Kidney glomerular epithelial cell (primary cell): ENCODE measurements at places on chromosomes 12 and 14.

GRCh38 chr12:56683-57346 lies 9.8 kb upstream of the IQSEC3 start:
- no peak for DNase-seq

DNA sequence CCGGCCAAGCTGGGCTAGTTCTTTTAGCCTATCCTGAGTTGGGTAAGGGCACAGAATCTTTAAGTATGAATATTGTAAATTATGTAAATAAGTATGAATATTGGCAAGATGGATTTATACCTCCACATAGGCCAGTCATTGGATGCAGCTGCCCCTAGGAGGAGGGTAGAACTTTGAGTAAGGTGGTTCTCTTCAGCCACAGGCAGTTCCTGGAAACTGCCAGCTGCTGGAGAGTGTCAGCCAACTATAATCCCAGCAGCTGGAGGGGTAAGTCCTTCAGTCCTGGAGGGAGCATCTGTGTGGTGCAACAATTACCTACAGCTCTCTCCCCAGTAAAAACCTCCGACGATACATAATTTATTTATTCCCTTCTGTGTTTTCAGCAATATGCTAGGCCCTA lies 65.8 kb upstream of the TMPO start:
- no peak for DNase-seq

GRCh38 chr12:94025756-94026155 lies 122.6 kb upstream of the PLXNC1 start:
- no peak for DNase-seq

- peak; percentile 63 for DNase-seq
Measured at GRCh38 chr12:12612358-12612757, 682 bp downstream of the CREBL2 start.

GRCh38 chr14:22838631-22839041 lies 2.3 kb downstream of the MMP14 start:
- DNase-seq, result no peak

DNA sequence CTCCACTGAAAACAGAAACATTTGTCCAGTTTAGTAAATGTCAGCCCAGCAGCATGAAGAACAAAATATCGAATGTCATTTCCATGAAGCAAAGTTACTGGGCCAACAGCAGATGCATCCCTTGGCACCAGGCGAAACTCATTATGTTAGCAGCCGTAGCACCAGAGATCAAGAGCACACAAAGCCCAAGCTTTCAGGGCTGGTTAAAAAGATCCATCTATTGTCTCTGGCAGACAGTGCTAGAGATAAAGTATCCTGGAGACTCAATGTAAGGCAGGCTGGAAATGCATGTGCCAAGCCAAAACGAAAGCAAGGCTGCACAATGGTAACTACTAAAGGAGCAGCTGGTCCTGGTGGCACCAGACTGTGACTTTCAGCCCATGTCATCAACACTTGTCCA lies 120.3 kb upstream of the PLEKHG7 start:
- DNase-seq, result no peak

- DNase-seq, result no peak
Measured at GRCh38 chr12:115481141-115481540, 796.4 kb downstream of the MED13L start.

DNA sequence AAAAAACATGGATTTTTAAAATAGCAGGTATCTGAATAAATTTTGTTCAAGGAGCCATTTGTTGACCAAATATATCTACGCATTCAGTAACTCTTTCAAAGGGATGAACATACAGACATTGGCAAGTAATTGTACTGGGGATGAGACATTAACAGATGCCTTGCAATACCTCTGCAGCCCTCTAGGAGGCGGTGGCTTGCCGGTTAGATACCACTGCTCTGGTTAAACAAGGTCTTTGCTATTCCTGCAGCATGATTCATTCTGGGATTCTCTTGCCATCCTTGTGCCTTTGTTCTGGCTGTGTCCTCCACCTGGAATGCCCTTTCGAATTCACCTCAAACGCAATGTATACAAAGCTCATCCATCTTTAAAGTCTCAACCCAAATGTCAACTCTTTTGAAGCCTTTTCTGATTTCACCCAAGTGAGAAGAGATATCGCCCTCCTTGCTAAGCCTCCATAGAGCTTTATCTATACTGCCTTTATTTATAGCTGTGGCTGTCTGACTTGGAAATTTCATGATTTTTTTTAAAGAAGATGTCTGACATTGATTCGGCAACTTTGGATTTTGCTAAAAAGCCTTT lies 131.0 kb upstream of the SRRM4 start:
- DNase-seq, result no peak

DNA sequence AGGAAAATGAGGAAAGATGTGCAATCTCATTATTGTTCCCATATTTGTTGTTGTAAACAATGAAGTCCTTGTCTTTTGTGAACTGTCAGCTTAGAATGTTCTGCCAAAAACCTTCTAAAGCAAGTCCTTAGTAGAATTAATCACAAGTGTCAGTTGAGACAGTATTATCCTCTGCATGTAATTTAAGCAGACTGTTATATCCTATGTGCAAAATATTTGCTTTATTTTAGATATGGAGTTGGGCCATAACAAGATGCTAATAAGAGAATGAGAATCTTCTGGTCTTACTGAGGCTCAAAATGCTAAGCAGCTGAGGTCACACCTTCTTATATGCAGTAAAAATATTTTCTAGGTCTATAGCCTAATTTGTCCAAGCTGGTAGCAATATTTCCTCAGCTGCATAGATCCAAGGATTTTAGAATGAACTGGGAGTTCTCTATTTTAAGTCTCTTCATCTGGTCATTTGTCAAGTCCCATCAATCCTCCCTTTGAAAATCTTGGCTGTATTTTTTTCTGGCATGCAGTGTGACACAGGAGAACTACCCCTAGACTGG lies 222.3 kb upstream of the NAV3 start:
- no peak for DNase-seq

DNA sequence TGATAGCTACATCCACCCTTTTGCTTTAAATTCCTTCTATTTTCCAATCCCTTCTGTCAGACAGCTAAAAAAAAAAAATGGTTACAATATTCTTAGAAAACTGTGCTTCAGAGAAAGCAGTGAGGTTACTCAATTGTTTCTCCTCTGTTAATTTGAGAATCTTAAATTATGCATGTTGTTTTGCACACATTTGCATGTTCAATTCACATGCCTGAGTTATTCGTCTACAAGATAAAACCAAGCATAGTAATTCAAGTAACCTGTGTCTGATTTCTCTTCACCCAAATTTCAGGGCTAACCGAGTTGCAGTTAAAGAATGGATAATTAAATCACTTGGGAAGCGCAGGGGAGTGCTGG lies 81.0 kb upstream of the MED13L start:
- no peak for DNase-seq

- DNase-seq, result no peak
Measured at GRCh38 chr14:24858052-24858451, 191.9 kb downstream of the STXBP6 start.

- DNase-seq, result no peak
Measured at GRCh38 chr12:50082644-50083043, 2.5 kb upstream of the SMARCD1 start.

- no peak for DNase-seq
Measured at GRCh38 chr12:101498252-101498651, 23.1 kb downstream of the SPIC start.

- no peak for DNase-seq
Measured at GRCh38 chr12:104788840-104789271, 169.2 kb downstream of the SLC41A2 start.

- peak; percentile 91 for DNase-seq
Measured at GRCh38 chr12:97556302-97556779, 93.7 kb downstream of the RMST start.

GRCh38 chr14:75822522-75823141 lies 159.2 kb downstream of the TGFB3 start:
- peak; percentile 60 for DNase-seq

DNA sequence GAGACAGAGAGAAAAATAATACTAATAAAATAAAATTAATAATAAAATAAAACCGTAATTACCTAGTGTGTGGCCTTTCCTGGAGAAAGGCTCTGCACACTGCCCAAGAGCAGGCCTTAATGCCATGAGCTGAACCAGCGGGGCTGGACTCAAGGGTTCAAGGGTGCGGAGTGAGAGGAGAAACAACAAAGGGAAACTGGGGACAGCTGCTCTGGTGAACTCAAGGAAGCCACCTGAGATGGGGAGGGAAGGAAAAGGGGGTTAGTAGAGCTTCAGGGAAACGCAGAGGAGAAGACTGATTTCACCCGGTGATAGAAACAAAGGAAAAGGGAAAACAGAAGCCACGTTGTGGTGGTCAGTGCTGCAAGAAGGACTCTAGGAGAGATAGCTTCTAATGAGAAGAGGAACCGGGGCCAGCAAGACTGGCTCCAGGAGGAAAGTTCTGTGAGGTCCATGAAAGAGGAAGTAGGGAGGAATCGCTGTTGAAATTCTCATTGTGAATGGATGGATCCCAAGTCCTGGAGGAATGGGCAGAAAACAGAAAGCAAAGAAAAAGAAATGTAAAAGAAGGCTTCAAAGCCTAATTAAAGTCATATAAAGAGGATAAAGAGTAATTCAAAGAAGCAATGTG lies 48.3 kb upstream of the BCL2L14 start:
- DNase-seq, result no peak

DNA sequence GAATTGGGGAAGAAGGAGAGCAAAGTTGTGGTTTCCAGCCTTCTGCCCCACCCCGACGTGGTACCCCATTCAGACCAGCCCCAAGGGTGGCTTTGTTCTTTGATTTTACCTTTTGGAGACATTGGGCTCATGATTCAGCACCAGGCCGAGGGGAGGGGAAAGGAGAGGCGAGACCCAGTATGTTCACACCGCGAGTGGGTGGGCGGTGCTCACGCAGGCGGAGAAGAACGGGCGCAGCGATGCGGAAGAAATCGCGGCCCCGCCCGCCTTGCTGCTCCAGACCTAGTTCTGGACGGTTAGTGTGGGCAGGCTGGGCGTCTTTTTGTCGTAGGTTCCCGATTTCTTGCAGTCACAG lies 963 bp downstream of the ATL1 start:
- DNase-seq, result no peak

DNA sequence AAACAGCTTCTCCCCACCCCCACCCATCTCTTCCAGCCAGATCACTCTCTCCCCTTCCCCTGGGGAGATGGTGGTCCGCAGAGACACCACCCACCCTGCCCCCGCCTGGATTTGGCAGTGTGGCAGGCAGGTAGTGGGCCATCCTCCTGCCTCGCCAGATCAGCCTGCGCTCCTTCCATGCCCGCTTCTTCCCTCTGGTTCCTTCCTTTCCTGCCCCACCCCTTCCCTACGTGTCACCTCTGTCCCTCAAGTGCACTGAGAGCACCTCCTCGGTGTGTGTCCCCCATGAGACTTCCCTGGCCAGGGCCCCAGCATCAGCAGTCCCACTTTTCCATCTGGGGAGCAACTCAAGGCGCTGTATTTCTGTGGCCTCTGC lies 632 bp downstream of the NYNRIN start:
- no peak for DNase-seq

GRCh38 chr12:109912855-109913321 lies 12.8 kb downstream of the TCHP start:
- no peak for DNase-seq

DNA sequence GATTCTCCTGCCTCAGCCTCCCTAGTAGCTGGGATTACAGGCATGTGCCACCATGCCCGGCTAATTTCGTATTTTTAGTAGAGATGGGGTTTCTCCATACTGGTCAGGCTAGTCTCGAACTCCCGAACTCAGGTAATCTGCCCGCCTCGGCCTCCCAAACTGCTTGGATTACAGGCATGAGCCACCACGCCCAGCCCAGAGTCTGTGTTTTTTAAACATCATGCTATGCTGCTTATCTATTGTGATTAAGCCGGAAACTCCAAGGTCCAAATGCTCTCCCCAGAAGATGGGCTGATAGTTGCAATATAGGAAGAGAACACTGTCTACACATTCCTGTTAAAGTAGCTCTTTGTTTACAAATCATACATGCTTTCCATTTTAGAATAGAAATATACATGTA lies 30.5 kb upstream of the MAX start:
- DNase-seq, result no peak

DNA sequence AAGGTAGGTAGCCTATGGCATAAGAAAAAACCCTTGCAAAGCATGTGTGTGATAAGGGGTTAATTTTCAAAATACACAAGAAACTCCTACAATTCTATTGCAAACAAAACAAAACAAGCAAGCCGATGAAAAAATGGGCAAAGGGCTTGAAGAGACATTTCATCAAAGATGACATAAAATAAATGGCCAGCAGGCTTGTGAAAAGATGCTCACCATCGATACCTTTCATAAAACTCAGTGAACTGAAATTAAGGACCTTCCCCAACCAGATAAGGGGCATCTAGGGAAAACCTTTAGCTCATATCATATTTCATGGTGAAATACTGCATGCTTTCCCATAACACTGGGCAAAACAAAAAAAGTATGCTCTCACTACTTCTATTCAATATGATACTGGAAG lies 131.2 kb downstream of the PPM1H start:
- DNase-seq, result no peak

DNA sequence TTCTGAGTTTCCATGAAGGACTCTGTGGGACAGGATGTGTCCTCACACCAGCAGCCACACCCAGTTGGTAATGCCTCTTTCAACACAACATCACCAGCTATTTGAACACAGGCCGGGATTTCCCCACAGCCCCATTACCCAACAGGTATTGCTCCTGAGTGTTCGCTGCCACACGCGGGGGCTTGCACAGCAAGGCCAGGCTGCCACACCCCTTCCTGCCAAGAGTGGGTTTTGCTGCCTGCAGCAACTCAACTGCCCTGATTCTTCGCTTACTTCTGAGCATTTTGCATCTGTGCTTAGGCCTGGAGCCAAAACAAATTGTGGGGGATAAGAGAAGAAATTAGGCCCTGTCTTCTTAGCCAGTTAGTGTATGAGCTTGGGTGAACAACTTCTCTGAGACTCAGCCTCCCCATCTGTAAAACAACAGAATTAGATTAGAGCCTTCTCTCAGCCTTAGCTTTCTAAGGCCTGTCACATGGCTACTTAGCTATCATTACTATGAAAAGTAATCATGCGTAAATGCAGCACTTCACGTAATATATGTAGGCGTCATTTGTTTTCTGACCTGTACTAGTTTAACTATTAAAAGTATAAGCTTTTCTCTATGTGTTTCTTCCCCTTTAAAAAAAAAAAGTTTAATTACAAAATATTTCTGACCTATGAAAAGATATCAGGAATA lies 20.0 kb downstream of the CKAP4 start:
- DNase-seq, result no peak

GRCh38 chr14:24430143-24430681 lies 458 bp downstream of the KHNYN start:
- no peak for DNase-seq
